ENCODE measurements at places on chromosomes 5 and 9. TPM values are rescaled to one million over a fixed set of nuclear protein-coding genes. Genes with fewer than 3 reads are reported as not detected.

BRINP1 gene
- total RNA-seq: not detected

VDAC1 gene
- total RNA-seq: 732 TPM

DMRT3 gene
- total RNA-seq: not detected

RASGRF2 gene
- total RNA-seq: 7.4 TPM

SCGB3A2 gene
- not detected for total RNA-seq

SLC31A2 gene
- total RNA-seq: 9.8 TPM

GCNT1 gene
- 4.3 TPM for total RNA-seq

ACO1 gene
- 25.5 TPM for total RNA-seq

SLC6A7 gene
- total RNA-seq: not detected

GALNT12 gene
- total RNA-seq: 3.6 TPM

PDLIM4 gene
- 96.0 TPM for total RNA-seq

SV2C gene
- 0.04 TPM for total RNA-seq

PKD2L2 gene
- not detected for total RNA-seq

GABRA6 gene
- total RNA-seq: 0.14 TPM

SYNPO gene
- total RNA-seq: 4.3 TPM

OTP gene
- not detected for total RNA-seq

NXNL2 gene
- total RNA-seq: not detected

GRXCR2 gene
- not detected for total RNA-seq

PCDHB8 gene
- total RNA-seq: 12.7 TPM

FBXL7 gene
- total RNA-seq: 5.0 TPM

PCDHA10 gene
- total RNA-seq: 0.02 TPM

SUSD3 gene
- not detected for total RNA-seq

CEL gene
- 0.06 TPM for total RNA-seq

ECSCR gene
- not detected for total RNA-seq

CCL27 gene
- not detected for total RNA-seq

CCL28 gene
- not detected for total RNA-seq

TICAM2 gene
- 4.5 TPM for total RNA-seq

SHC3 gene
- 0.02 TPM for total RNA-seq

PDE8B gene
- total RNA-seq: not detected

TSSK1B gene
- total RNA-seq: not detected

ROR2 gene
- total RNA-seq: 1.5 TPM

ABCA2 gene
- total RNA-seq: 22.4 TPM

SPINK4 gene
- total RNA-seq: 4.5 TPM

ESM1 gene
- total RNA-seq: not detected

SAXO1 gene
- under 0.01 TPM for total RNA-seq

LRRC8A gene
- total RNA-seq: 17.8 TPM

GZMA gene
- total RNA-seq: not detected

ELOVL7 gene
- 10.4 TPM for total RNA-seq

SNCB gene
- 0.48 TPM for total RNA-seq

CDX1 gene
- not detected for total RNA-seq

BASP1 gene
- total RNA-seq: 142 TPM

MELK gene
- total RNA-seq: 78.6 TPM

MARVELD2 gene
- total RNA-seq: 0.08 TPM

ROPN1L gene
- total RNA-seq: 2.5 TPM

KCNN2 gene
- total RNA-seq: 0.31 TPM

LVRN gene
- not detected for total RNA-seq

ACTBL2 gene
- total RNA-seq: 6.7 TPM

C9 gene
- not detected for total RNA-seq

B4GALT1 gene
- 34.5 TPM for total RNA-seq

SOX30 gene
- not detected for total RNA-seq

All from H4 (cell line).